Activated CD8-positive, alpha-beta memory T cell treated with anti-CD3 and anti-CD28 coated beads for 24 hours (primary cell): ENCODE measurements at places on chromosomes 1 and 21.

GRCh38 chr1:167681451-167682098 is 40.2 kb upstream of the MPZL1 start:
- no peak for DNase-seq

DNA sequence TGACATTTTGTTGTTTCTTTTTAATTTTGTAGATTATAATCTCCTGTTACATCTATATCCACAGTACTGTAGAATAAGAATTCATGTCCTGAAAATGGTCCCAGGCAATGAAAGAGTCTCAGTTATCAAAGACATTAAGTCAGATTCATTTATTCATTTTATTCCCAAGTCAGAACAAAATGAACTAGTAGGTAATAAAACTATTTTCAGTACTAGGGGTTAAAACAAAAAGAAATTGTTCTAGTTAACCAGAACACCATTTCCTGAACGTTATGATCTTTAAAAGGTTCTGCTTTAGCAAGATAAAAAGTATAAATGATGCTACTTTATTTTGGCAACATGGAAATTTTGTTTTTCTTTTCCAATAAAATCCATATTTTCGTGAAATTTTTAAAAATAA is 6.8 kb upstream of the DYNLT5 start:
- no peak for DNase-seq

DNA sequence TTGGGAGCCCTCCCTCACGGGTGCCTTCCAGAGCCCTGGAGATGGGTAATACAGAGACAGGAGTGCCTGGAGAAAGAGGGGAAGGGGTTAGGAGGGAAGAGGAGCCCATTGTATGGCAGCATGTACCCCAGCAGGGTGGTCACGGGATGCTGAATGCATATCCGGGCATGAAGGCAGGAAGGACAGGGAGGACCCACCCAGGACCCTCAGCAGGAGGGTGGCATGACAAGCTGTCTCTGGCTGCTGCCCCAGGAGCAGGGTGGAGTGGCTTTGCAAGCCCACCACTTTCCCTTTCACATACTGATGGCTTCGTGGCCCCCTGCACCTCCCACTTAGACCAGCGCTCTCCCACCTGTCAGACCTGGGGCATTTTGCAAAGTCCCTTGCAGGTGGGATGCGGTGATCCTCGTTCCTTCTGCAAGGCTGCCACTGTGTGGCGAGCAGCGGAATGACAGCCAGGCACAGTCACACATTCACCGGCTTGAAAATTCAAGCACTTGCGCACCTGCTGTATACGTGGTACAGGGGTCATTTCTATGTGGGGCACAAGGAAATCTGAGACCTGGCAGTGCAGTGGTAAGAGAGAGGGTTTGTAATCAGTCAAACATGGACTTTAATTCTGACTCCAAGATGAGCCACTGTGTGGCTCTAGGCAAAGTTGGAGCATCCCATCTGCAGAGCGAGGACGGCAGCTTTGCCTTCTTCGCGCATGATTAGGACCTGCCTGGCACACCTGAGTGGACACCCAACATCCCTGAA is 53.2 kb upstream of the TMEM51 start:
- peak; percentile 79 for DNase-seq

DNA sequence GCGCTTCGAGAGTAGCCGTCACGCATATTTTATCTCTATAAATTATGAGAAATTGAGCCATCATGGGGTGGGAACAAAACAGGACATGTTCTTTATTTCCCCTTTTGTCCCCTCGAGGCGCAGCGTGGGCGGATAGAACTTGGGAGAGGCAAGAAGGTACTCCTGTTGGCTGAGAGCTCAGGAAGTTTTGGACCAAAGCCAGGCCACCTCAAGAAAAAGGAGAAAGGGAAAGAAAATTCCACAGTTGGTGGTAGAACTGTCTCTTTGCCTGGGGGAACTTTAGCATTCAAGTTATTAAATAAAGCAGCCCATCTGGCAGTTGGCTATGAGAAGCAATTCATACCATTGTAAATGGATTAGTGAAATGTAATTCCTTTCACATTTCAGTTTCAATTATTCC is 76.4 kb upstream of the DSCAM start:
- DNase-seq = no peak

GRCh38 chr1:41431490-41432350 is 52.8 kb downstream of the EDN2 start:
- no peak for DNase-seq

DNA sequence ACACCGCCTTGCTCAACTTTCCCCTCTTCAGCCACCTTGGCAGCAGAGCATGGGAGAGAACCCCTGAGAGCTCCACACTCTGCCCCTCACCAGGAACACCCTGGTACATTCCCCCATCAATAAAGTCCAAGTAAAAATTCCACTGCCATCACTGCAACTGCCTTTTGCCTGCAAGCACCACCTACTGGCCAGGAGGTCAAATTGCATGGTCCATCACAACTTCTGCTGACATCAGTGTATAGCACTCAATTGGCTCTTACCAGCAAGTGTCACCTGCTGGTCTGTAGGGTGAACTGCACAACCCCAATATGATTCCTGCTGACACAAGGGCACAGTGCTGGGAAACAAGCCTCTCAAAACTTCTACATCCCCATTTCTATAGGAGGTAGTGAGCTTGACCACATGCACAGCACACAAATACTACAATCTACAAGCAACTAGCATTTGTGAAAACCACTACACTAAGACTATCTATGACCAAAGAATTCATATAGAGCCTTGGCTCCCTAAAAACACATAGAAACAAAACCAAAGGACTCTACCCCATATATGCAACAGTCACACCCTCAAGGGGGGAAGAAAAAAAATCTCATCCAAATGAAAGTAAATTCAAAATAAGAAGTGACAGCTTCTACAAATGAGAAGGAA is 69.2 kb downstream of the FASLG start:
- DNase-seq = no peak

DNA sequence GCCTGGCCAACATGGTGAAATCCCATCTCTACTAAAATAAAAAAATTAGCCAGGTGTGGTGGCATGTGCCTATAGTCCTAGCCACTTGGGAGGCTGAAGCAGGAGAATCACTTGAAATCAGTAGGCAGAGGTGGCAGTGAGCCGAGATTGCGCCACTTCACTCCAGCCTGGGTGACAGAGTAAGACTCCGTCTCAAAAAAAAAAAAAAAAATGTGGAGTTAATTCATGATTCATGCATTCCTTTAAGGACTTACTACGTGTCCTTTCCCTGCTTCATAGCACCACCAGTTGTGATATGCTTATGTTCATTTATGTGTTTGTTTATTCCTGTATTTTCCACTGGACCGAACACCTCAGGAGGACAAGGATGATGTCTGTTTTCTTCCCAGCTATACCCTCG is 12.7 kb upstream of the PRELP start:
- DNase-seq = no peak

DNA sequence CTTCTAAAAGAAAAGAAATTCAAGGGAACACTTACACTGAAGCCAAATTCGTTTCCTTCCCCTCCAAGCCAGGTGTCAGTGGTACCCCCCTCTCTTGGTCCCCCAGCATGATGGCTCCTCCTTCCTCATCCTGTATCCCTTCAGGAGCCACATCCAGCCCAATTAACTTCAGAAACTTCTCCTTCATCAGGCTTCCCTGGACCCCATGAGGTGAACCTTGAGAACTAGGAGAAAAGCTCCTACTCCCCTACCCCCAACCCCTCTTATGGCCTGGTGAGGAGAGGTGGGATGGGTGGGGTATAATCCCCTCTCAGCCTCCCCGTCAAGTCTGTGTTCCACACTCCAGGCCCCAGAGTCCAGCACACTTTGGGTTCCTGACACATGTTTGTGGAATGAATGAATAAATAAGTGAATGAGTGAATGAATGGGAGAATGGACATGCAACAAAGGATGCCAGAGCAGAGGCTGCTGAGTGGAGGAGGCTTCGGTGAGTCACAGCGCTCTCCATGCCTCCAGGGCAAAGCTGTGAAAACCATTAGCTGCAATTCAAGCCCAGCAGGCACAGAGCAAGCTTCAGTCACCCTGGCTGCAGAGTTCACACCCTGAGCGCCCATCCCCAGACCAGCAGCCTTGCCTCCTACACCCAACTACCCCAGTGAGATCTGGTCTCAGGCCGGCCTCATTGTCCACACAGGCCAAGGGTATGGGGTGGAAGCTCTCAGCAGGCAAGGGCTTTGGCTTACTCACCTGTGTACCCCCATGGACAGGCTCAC is 43.8 kb downstream of the BATF3 start:
- no peak for DNase-seq

GRCh38 chr1:93442008-93442666 is 5.8 kb upstream of the FNBP1L start:
- no peak for DNase-seq

DNA sequence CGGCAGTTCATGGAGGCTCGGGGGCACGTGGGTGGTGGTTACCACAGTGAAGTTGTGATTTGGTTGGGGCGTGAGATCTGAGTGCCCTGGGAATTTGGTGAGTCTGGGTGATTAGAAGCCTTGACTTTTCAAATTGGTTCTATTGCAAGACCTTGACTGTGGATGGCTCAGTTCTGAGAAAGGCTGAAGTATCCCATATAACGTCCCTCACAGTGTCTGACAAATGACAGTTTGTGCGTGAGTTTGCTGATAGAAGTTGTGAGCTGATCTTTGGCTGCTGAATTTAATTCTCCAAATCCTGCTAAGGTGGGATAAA is 549 bp downstream of the MSH4 start:
- no peak for DNase-seq

DNA sequence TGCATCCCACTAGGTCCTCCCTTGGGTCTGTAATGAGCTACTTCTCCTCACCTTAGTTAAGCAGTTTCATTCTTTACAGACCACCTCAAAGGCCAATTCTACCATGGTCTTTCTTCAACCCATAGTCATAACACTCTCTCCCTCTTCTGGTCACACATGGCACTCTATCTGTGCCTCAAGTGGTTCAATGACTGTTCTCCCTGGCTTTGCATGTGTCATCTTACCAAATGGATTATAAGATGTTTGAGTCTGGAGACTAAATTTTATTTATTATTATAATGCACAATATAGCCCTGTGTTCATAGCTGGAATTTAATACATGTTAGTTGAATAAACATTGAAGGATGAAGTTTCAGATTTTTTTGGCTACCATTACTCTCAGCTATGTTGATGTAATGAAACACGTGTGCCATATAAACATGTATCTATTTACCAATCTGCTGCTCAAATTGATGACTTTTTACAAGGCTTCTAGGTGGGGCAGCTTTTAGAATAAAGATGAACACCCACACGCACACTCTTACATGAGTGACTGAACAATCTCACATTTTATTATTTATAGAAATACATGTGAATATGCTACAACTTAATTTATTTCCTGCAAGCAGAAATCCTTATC is 102.1 kb downstream of the RUNX1 start:
- DNase-seq = no peak

GRCh38 chr1:236147521-236148469 is 5.5 kb downstream of the GPR137B start:
- no peak for DNase-seq

GRCh38 chr1:229620876-229621275 is 5.0 kb downstream of the TAF5L start:
- no peak for DNase-seq

DNA sequence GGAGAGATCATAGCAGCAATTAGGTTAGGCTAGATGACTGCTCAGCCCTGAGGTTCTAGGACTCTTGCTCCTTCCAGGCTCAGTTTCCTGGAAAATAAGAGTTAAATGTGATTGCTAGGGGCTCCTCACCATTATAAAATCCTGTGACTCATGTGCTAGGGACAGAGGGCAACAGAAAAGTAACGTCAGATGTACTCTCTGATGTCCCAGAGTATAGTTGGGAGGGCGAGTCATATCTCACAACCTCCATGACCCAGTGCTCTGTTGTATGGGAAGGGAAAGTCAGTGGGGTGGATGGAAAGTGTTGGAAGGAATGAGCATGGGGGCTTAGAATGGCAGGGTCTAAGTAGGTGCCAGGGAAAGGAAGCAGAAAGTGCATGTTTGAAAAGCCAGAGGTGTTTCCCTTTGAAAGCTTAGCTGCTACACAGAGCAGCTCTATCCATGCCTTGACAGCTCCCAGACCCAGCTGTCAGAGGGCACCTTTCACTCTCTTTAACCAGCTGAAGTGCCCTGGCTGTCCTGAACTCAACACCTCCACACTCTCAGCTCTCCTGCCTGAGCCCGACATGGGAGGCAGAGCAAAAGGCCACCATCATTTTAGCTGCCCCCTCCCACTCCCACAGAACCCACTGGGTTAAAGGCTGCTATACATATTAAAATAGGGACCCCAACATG is 11.6 kb downstream of the GJA5 start:
- no peak for DNase-seq

- DNase-seq = no peak
Measured at GRCh38 chr1:1598720-1599029, 1.3 kb downstream of the FNDC10 start.

DNA sequence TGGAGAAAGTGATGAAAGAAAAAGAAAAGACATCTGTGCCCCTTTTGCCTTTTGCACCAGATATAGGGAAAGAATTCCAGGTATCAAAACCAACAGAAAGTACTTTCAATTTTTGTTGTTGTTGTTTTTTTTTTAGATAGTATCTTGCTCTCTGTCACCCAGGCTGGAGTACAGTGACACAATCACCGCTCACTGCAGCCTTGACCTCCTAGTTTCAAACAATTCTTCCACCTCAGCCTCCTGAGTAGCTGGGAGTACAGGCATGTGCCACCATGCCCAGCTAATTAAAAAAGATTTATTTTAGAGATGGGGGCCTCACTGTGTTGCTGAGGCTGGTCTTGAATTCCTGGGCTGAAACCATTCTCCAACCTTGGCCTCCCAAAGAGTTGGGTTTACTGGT is 31.3 kb upstream of the IVNS1ABP start:
- DNase-seq = no peak

DNA sequence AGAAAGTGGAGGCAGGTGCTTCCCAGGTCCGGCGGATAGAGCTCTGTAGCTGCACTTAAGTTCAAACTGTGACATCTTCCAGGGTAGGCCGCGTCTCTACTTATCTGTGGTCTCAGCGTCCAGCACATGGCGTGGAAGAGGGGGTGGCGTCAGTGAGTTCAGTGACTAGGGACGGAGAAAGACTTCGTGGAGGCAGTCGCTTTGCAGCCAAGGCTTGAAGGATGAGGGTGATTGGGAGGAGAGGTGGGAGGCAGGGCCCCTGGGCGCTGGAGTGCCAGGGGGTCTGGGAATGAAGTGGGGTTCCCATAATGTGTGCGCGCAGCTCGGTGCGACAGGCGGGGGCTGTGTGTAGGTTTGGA is 444 bp upstream of the AGO1 start:
- DNase-seq = no peak

GRCh38 chr1:151935154-151935553 is 25.8 kb upstream of the THEM4 start:
- no peak for DNase-seq

GRCh38 chr1:101587741-101588140 is 350.9 kb downstream of the S1PR1 start:
- DNase-seq = no peak
